ENCODE measurements at places on chromosomes 1 and 21.
A peak's percentile ranks its signal among the peaks of the same experiment; 100 is the strongest.

DNA sequence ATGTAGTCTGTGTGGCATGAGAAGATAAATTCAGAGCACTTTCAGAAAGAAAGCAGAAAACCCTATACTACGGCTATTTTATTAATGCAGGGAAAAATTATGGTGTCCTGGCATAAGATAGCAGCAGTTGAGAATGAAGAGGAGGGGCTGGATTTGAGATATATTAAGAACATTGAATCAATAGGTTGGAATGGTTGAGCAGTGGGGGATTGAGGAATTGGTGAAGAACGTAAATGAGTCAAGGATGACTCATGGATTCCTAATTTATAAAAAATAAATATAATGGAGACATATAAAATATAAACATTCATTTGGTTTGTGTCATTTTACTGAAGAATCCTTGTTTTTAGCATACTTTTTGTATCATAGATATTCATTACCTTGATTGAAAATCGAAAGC, 234.3 kb upstream of the ADAMTS5 start:
- no peak for DNase-seq

DNA sequence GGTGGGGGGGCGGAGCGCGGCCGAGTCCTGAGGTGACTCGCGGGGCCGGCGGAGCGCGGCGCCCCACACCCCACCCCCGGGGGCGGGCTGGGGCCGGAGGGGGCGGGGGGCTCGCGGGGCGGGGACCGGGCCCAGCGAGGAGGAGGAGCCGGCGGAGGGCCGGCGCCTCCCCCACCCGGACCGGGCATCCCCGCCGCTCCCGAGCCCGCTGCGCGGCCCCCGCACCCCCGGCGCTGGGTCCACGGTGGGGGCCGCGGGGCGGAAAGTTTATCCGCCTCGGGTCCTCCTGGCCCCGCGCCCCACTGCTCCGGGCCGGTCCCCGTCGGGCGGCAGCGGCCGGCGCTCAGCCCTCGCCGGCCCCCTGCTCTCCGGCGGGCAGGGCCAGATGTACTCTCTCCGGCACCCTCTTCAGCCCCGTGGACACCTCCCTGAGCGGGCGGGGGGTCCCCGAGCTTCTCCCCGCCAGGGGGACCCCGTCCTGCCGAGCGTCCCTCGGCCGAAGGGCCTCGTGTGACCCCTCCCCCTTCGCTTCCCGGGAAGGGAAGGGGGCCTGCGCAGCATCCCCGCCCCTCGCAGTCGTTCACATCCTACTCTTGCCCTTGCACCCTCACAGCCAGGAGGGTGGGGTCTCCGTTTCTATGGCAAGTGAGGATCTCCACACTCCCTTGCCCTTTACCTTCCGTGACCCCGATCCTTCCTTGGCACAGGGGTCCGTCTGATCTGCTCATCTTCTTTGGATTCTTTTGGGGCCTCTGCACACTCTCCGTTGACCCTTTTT, 663 bp downstream of the CAMTA1 start:
- DNase-seq: peak; percentile 12

DNA sequence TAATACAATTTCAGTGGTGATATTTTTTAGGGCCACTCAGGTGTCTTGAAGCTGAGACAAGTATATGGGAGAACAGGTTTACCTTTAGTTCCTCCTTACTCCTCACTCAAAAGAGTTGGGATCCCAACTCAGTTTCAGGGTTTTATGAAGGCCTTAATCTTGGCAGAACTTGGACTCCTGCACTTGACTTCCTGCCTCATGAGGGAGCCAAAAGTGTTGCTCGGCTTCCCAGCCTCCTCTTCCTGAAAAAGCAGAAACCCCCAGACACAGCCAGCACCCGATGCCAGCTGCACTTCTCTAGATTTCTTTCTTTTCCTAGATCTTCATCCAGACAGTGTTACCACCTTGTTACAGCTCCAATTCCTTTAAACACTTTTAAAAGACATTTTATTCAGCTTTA, 70.8 kb upstream of the TMPRSS2 start:
- DNase-seq: no peak

DNA sequence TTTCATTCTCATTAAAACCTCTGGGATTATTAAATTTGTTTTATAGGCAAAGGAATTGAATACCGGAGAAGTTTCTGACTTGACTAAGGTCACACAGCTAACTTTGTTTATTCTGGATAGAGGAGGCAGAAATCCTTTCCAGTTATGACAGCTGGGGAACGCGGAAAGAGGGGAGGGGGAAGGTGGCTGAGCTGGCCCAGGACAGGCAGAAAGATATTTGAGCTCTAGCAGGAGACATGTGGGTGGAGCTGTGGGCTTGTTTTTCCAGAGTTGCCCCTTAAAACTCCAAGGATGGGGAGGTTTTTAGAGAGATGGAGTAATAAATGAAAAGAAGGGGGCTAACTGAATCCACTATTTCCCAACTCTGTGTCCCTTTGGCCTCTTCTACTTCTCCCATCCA, 27.8 kb downstream of the FOXD2 start:
- no peak for DNase-seq

GRCh38 chr1:192880231-192880630, 71.4 kb downstream of the RGS2 start:
- DNase-seq: no peak

DNA sequence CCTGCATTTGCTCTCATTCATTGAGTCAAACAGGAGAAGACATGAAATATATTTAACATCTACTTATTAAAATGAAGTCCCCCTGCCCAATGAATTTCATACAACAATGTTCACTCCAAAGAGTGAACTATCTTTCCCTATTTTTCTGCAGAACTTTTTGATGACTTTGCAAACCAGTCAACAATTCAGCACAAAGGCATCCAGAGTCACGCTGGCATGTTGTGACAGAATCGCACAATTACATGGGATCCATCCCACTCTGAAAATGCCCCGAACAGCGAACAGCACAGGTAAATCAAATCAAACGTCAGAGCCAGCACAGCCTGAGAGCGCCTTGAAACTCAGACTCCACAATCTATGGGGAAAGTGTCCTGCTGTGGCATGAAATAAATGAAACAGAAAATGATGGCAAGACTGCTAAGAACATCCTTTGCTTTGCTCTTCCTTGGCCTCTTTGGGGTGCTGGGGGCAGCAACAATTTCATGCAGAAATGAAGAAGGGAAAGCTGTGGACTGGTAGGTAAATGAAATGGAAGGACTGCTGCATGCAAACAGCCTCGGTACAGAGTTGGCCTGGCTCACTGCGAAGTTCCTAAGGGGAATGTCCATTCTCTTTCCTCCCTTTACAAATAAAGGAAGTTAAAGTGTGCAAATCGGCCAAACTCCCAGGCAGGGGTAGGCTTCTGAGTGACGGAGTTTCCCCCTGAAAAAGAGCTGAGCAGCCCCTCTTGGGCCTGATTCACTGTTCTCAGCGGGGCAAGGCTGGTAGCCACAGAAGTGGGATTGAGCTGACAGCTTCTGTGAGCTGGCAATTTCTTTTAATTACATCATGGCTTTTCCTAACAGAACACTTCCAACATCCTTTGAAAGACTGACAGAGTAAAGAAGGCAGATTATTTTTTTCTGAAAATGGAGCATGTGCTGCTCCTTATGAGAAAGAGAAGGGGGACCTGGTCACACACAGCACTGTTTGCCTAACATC, at the start of gene DNASE2B:
Gene DNASE2B (plus strand): TSS at position 310 of the 981 bp plus-strand sequence. CDS start 81 bp downstream, at position 391.
- no peak for DNase-seq

- peak; percentile 54 for DNase-seq
Measured at GRCh38 chr1:51234721-51235425, 1.2 kb upstream of the RNF11 start.
